ENCODE measurements at places on chromosomes 4 and X.
A peak's percentile ranks its signal among the peaks of the same experiment; 100 is the strongest.

DNA sequence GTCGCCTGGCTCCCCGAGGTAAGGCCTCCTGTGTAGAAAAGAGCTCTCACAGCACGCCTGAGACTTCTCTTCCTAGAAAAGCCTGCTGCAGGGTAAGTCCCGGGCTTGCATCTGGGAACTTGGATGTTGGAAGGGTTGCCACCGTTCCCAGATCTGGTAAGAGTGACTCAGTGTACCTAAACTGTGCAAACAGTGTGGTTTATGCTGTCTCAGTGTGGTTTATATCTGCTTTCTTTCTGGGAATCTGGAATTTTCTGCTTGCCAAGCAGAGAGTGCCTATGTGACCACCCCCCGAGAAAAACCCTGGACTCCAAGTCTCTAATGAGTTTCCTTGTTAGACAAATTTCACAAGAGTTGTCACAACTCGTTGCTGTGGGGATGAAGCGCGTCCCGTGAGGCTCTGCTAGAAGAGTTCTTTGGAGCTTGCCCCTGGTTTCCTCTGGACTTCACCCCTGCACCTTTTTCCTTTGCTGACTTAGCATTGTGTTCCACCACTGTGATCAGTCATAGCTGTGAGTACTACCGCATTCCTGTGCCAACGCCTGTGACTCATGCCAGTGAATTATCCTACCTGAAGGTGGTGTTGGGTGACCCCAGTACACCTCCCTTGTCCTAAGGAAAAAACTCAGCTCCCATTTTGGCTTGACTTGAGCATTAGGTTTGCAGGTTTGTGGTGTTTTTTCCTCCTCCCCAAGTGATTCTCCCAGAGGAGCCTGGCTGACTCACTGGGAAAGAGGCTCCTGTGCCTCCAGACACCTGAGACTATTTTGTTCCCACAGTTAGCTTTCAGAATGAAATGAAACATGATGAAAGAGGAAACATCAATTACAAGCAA lies 14.5 kb downstream of the SLC2A9 start:
- DNase-seq = peak; percentile 99

- DNase-seq = peak; percentile 88
Observed at GRCh38 chr4:15659768-15660570, 4.8 kb upstream of the FBXL5 start.

DNA sequence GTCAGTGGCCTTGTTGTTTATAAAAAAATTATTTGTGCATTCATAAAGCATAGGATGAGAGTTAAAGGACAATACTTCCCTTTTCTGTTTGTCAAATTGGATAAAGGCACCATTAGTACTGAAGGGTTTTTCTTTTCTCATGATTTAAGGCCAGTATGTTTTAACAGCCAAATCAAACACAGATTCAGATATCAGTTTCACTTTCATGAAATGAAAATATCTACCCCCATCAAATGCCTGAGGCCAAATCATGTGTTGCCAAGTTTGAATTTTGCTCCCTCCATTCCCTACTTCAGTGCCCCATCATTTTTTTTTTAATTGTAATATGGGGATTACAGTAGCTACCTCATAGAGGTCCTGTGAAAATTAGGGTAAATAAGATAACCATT lies 745.9 kb downstream of the RPA4 start:
- no peak for DNase-seq

DNA sequence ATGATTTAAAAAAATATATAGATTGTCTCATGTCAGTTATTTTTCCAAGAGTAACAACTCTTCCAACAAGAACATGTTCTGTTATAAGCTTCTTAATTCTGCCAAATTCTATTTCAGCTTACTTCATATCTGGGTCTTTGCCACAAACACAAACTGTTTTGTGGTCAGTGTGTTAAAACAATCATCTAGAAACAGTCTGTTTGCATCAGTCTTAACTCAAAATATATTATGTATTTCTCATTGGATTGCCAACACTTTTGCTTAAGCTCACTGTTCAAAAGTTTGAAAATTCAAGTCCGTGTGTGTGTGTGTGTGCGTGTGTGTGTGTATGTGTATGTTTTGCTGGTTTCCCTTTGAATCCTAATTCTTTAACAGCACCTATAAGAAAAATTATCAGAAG lies 752.3 kb upstream of the NDST4 start:
- DNase-seq = no peak

GRCh38 chrX:133881893-133882292 lies 103.5 kb downstream of the GPC3 start:
- no peak for DNase-seq

DNA sequence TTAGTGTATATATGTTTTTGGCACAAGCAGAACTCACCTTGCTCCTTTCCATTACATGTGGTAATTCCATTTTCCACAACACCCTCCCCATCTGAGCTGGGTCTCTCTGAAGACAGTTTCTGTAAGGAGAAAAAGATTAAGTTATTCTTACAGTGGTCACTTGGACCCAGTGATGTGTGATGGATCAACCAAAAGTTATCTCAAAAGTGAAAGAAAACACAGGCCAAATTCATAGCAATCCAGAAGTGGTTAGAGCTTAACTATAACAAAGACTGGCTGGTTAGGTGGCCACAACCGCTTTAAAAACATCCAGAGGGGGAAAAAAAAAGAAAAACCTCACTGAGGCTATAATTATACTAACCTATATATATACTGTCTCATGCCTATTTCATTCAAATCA lies 123.7 kb downstream of the AFAP1 start:
- DNase-seq = no peak

DNA sequence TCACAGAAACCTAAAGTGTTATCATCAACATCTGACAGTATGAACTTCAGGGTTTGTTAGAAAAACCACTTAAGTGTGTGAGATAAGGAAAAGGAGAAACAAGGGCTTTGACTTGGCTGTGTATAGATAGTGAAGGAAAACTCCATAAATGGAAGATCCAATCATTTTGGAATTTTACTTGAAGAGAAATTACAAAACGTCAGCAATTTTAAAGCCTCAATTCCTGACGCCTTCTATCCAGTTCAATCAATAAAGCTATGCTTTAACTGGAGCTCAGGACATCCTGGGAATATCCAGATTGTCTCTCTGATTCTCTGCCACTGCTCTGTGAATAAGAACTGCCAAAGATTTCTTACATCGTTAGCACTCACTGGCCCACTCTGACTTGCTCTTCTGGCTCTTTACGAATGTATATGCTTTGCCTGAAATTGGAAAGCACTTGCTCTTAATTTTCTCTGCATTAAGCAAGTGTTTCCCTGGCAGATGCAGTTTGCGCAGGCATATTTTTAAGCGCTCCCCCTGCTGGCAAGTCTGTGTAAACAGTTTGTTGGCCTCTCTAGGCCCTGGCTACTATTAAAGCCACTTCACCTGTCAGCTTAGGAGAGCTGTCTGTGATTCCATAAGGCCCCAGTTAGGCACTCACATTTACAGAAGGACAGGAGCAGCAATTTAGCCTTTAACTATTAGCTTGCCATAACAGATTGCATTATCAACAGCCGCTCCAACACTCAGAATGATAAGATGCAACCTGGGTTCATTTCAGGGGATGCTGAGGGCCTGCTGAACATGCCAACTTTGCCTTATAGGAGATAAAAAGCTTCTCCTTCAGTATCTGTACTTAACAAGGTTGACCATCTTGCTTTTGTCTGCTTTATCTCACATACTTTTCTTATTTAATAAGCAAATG lies 251.4 kb upstream of the DDX53 start:
- DNase-seq = peak; percentile 11

- DNase-seq = no peak
Observed at GRCh38 chrX:141439651-141440050, 144.9 kb downstream of the SPANXA1 start.

DNA sequence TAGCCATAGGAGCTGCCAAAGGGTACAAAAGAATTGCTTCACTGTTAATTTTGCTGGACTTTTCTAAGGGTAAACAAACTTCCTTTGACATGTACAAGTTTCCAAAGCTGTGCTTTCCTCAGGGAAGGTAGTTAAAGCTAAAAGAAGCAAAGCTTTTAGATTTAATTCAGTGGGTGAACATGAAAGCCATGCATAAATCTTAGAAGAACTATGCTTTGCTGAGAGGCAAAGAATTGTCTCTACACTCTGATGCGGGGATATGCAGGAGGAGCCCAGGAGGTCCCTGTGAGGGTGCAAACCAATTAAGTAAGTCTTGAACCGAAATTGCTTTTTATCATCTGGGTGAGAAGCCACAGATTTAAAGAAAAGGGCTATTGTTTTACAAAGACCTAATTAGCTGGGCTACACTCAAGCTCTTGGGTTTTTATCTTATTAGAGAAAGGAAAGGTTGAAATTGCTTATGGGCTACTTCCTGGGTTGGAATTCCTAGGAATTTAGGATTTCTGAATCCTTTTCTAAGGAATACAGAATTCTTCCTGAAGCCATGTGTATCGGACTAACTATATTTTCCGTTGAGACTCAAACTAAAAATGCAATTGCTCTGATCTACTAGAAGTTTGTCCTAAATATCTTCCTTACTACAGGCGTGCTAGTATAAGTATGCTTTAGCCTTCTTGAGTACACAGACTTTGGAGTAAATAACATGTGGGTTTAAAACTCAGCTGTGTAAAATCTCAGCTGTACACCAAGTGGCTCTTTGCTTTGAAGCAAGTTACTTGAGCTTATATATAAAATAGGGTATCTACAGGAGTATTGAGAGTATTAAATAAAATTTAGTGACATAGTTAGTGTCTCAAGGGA lies 188.4 kb upstream of the ANK2 start:
- no peak for DNase-seq

- DNase-seq = no peak
Observed at GRCh38 chr4:76463568-76463967, 28.5 kb downstream of the SHROOM3 start.

DNA sequence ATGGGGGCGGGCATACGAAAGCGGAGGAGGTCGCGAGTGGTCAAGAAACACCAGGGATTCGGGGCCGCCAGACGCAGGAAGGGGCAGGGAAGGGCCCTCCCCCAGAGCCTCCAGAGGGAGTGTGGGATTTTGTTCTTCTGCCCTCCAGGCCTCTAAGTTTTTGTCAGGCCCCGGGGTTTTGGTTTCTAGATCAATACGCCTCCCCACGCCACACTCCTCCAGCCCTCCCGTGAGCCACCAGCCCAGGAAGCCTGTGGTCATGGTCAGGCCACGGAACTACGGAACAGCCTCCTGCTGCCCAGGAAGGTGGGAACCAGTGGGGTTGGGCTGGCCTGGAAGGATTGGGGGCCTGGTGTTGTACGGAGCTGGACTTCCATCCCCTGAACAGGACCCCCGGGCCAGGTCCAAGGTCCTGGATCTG lies 38.4 kb downstream of the CPLX1 start:
- no peak for DNase-seq

DNA sequence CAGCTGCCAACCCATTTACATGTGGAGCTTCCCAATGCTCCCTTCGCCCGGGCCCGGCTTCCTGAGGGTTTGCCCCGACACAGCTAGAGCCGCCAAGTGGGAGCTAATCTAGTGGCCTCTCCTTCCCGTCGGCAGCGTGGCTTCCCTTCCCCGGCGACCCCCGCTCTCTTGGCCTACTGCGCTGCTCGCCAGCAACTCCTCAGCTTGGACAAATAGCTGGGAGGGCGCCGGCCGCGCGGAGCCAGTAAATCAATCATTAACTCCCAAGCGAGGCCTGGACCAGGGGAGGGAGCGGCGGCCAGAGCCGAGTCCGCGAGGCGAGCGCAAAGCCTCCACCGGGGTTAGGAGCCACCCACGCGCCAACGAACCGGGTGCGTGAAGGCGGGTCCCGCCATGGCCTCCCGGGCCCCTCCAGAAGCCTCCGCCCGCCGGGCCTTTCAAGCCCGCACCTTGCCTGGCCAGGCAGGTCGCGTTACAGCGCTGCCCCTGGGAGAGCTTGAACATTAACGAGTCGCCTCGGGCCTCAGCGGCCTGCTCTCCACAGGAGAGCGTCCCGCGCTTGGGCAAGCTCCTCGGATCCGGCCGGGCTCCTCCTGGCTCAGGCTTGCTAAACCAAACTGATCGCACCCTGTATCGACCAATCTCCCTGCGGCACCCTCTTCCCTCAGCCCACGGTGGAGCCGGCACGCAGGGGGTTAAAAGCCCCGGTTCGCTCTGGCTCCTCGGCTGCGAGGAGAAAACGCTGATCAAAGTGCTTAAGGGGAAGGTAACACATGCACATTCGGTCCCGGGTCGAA lies 10.6 kb upstream of the BCOR start:
- DNase-seq = peak; percentile 47

DNA sequence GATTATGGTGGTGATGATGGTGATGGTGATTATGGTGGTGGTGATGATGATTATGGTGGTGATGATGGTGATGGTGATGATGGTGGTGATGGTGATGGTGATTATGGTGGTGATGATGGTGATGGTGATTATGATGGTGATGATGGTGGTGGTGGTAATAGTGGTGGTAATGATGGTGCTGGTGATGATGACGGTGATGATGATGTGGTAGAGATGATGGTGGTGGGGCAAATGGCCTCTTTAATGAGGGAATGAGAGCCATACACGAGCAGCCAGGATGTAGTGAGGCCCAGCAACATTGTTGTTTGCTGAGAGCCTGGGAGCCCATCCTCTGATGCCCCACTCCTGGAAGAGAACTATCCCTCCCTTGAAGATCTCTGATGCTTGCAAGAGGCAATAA lies 29.0 kb downstream of the HMX1 start:
- DNase-seq = no peak

GRCh38 chr4:165234766-165235165 lies 27.4 kb downstream of the KLHL2 start:
- DNase-seq = no peak

DNA sequence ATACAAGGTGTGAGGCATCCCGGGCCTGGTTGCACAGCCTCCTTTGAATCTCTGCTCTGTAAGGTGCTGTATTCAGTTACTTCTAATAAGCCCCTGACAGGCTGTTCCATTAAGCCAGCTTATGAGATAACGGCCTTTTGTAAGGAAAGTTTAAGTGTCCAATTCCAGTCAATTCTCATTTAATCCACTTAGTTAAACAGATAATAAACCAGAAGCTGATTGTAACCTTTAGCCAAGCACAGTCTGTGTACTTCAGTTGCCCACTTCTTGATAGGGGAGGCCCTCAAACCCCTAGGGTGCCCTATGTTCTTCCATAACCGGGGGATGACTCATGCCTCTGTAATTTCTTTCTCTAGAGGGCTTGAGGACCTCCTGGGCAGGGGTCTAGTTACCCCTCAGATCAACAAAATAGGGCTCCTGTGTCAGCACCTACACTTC lies 63.4 kb downstream of the RASL11B start:
- peak; percentile 17 for DNase-seq

GRCh38 chr4:55031158-55031557 lies 94.2 kb downstream of the KDR start:
- no peak for DNase-seq

- DNase-seq = peak; percentile 81
Observed at GRCh38 chr4:10584042-10584441, 100.5 kb downstream of the CLNK start.

DNA sequence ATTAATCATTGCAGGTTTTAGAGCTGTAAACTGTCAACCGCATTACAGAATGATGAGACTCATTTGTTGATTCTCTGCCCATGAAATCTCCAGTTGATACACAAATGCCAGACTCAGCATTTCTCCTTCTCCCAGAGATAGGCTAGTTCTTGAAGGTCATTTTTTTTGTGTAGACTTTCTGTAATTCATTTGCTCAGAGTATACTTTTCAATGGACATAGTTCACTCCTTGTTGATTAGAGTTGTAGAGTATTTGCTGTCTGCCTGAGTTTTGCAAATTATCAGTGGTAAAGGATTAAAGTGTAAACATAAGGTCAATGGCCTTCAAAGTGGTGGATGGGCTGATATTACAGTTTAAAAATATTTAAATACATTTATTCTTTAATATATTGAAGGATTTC lies 15.2 kb upstream of the ALB start:
- DNase-seq = no peak

- DNase-seq = no peak
Observed at GRCh38 chr4:108982402-108983185, 219.7 kb upstream of the ETNPPL start.
